ENCODE measurements at places on chromosomes 4 and X.
A peak's percentile ranks its signal among the peaks of the same experiment; 100 is the strongest.

DNA sequence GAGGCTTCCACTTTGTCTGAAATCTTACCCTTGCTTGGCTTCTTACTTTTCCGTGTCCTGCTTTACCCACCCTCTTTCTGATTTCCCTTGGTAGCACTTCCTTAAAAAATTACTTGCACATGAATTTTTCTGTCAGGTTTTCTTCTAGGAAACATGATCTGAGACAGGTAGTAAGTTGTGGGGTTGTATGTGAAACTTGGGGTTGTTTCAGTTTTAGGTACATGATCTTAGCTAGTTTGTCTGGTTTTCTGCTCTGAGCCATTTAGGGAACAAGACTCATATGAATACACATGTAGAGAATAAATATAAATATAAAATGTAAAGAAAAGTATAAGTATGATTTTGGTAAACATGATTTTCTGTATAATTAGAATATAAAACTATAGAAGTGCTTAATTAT lies 17.4 kb upstream of the ARMCX2 start:
- no peak for DNase-seq

DNA sequence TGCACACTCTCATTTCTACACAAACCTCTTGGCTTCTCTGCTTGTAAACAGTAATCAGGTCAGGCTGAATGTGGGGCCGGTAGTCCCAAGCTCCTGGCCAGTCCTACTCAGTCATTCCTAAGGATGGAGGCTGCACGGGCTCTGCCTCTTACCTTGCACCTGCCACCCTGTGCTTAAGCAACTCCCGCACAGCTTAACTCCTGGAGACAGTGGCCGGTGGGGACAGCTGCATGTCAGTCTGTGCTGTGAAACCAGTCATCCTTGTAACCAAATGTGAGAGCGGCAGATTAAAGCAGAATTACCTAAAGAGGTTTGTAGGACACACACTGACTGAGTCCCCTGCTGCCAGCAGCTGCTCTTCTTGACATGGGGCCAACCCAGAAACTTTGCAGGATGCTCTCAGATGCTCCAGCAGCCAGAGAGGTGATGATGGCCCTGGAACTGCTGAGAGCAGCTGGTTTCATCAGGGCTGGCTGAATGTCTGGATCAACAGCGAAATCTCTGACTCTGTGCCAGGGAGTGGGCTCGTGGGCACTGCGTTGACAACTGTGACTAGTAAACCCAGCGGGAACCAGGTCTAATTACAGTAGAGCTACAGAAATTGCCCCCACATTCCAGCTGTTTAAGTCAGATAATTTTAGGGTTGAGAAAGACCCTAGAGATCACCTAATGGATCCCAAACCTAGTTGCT lies 123.7 kb downstream of the ANAPC4 start:
- DNase-seq: peak; percentile 6

DNA sequence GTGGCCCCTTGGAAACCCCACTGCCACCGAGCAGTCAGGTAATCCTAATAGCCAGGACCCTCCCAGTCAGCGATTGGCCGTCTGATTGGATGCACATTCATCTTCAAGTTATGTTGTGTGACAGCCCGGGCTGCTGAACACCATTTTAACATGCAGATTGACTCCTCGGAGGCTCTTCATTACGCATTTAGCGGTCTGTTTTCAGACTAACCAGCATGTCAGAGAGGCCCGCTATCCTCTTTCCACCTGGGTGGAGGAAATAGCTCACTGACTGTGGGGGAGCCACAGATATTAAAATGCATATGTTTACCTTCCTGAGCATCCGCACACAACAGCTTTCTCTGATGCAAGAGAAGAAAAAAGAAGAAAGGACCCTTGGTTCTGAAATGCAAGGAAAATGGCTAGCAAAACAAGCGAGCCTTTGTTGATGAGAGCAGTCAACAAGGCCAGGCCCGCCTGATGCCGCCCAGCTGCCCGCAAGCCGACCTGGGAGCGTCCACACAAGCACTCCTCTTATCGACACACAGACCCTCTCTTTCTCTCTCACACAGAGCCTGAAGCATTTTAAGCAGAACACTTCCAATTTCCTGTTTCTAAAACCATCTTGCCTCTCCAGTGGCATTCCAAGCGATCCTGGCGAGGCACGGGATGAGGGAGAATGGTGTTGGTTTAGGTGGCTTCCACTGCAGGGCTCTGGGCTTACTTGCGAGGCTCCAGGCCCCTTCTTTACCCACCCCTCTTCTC lies 118.3 kb downstream of the MGST2 start:
- no peak for DNase-seq

- DNase-seq: no peak
Observed at GRCh38 chrX:69238114-69238886, 73.0 kb upstream of the PJA1 start.

- peak; percentile 78 for DNase-seq
Observed at GRCh38 chr4:185730849-185731608, 81.0 kb downstream of the SORBS2 start.

- no peak for DNase-seq
Observed at GRCh38 chr4:186012071-186012470, 56.9 kb upstream of the TLR3 start.

Data from fibroblast of upper back skin (primary cell).